ENCODE measurements at places on chromosomes 5 and 9. TPM values are rescaled to one million over a fixed set of nuclear protein-coding genes. Genes with fewer than 3 reads are reported as not detected.

Gene MEIKIN
- total RNA-seq: not detected

Gene IFNB1
- not detected for total RNA-seq

Gene PGM5
- total RNA-seq: 19.3 TPM

- H3K4me3 ChIP-seq: peak overlapping the region; percentile 58
- DNase-seq: peak; percentile 25
- no peaks in the 10 kb centered on the region for H3K36me3 ChIP-seq
- peaks cover 4% of the 10 kb centered on the region for H3K4me1 ChIP-seq
These were observed 534 bp upstream of the SAPCD2 start for GRCh38 chr9:137070906-137071275.

GRCh38 chr9:20144197-20144596 is 355.4 kb upstream of the SLC24A2 start:
- DNase-seq: no peak
- no peak overlapping the region for H3K4me3 ChIP-seq
- no peaks in the 10 kb centered on the region for H3K4me1 ChIP-seq
- H3K36me3 ChIP-seq: no peaks in the 10 kb centered on the region
- no peaks in the 10 kb centered on the region for H3K27me3 ChIP-seq
- no peak overlapping the region for H3K27ac ChIP-seq

- H3K36me3 ChIP-seq: no peaks in the 10 kb centered on the region
- no peaks in the 10 kb centered on the region for H3K4me1 ChIP-seq
- DNase-seq: no peak
- no peaks in the 10 kb centered on the region for H3K27me3 ChIP-seq
- H3K27ac ChIP-seq: no peak overlapping the region
These were observed 319.0 kb downstream of the EBF1 start for GRCh38 chr5:158780656-158781237.

DNA sequence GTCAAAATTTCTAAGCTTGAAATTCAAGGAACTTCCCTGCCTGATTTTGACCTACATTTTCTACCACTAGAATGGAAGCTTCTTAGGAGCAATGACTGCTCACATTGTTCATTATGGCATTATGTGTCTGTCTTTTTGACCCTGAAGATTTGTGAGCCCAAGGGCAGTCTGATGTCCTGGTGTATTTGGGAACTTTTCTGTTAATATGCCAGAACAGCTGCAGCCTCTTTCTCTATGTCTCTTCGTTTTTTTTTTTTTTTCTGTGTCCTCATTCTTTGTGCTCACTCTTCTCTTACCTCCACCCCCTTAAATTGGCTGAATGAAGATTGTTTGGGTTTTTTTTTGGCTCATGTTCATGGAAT is 34.8 kb upstream of the TMC1 start:
- H3K4me1 ChIP-seq: no peaks in the 10 kb centered on the region
- DNase-seq: no peak
- no peak overlapping the region for H3K4me3 ChIP-seq
- no peak overlapping the region for H3K27ac ChIP-seq
- no peaks in the 10 kb centered on the region for H3K36me3 ChIP-seq
- H3K27me3 ChIP-seq: no peaks in the 10 kb centered on the region

DNA sequence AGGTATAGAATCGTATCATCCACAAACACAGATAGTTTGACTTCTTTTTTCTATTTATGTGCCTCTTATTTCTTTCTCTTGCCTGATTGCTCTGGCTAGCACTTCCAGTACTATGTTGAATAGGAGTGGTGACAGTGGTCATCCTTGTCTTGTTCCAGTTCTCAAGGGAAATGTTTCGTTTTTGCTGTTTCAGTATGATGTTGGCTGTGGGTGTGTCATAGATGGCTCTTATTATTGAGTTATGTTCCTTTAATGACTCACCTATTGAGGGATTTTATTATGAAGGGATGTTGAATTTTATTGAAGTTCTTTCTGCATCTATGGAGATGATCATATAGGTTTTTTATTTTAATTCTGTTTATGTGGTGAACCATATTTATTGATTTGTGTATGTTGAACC is 70.3 kb downstream of the ENC1 start:
- no peaks in the 10 kb centered on the region for H3K36me3 ChIP-seq
- H3K27ac ChIP-seq: no peak overlapping the region
- no peaks in the 10 kb centered on the region for H3K27me3 ChIP-seq
- DNase-seq: no peak
- H3K4me1 ChIP-seq: no peaks in the 10 kb centered on the region

GRCh38 chr5:37881359-37881758 is 41.5 kb upstream of the GDNF start:
- no peaks in the 10 kb centered on the region for H3K4me1 ChIP-seq
- H3K27me3 ChIP-seq: peaks cover 3% of the 10 kb centered on the region
- H3K4me3 ChIP-seq: no peak overlapping the region
- no peak overlapping the region for H3K27ac ChIP-seq
- no peak for DNase-seq

Data from psoas muscle (tissue), 8 donors.